Sciatic nerve (tissue), 2 donors: ENCODE measurements at places on chromosomes 13 and 19. TPM values are rescaled to one million over a fixed set of nuclear protein-coding genes. Genes with fewer than 3 reads are reported as not detected.

DNA sequence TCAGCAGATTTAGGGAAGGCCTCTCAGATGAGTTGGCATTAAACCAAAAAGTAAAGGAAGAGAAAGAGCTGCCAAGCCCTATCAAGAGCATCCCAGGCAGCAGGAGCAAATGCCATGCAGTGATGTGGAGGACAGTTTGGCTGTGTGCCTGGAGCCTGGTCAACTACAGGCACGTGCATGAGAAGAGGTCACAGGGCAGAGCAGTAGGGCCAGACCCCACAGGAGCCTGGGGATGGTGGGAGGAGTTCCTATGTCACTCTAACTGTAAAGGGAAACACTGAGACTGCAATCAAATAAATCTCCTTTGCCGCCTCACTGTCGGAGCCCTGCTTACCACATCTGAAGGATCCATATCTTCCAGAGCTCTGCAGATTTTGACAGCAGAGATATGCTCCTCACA is 240.5 kb downstream of the ENOX1 start:
- DNase-seq, result no peak

RHPN2 gene
- total RNA-seq, result 4.5 TPM

GRCh38 chr13:114064450-114065140 is 67.8 kb downstream of the RASA3 start:
- no peak for DNase-seq

GRCh38 chr13:61725806-61726205 is 310.2 kb upstream of the PCDH20 start:
- DNase-seq, result no peak

GRCh38 chr13:39379667-39380655 is 223.0 kb downstream of the LHFPL6 start:
- DNase-seq, result no peak

HTR2A gene
- total RNA-seq, result 0.09 TPM

- no peak for DNase-seq
Measured at GRCh38 chr13:20394506-20394905, 131.2 kb downstream of the CRYL1 start.

GRCh38 chr13:51644654-51645053 is 60.4 kb downstream of the WDFY2 start:
- no peak for DNase-seq

ZNF536 gene
- 43.2 TPM for total RNA-seq

DNA sequence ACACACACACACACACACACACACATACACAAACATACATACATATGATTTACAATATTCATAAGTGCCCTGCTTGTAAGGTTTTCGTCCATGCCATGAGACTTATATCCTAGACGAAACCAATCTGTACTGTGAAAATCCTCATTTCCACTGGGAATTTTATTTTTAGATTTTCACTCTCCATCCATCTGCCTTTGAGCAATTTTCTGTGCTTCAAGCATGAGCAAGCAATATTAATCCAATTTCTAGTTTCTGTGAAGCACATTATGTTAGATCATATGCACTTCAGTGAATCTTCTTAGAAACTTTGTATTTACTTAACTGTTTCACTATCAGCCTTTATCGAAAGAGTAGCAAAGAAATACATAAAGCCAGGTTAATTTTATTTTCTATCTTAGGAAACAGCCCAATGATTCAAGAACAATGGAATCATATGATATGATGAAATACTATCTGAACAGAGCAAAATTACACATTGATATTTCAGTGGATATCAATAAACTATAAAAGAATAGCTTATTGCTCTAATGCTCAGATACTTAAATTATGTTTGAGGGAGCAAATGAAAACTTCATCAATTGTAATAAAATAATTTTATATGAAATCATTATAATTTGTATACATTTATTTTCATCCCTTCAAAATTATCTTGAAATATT is 1100.7 kb upstream of the MIR17HG start:
- no peak for DNase-seq

NAPSA gene
- total RNA-seq, result 3.4 TPM

- DNase-seq, result no peak
Measured at GRCh38 chr13:54633456-54633855, 1604.8 kb downstream of the OLFM4 start.

- no peak for DNase-seq
Measured at GRCh38 chr19:51783372-51783771, 11.6 kb upstream of the FPR3 start.

- DNase-seq, result no peak
Measured at GRCh38 chr19:32658075-32658474, 16.9 kb downstream of the ANKRD27 start.

ABCC4 gene
- total RNA-seq, result 12.0 TPM

- no peak for DNase-seq
Measured at GRCh38 chr19:28313633-28314032, 899.3 kb downstream of the UQCRFS1 start.

DNA sequence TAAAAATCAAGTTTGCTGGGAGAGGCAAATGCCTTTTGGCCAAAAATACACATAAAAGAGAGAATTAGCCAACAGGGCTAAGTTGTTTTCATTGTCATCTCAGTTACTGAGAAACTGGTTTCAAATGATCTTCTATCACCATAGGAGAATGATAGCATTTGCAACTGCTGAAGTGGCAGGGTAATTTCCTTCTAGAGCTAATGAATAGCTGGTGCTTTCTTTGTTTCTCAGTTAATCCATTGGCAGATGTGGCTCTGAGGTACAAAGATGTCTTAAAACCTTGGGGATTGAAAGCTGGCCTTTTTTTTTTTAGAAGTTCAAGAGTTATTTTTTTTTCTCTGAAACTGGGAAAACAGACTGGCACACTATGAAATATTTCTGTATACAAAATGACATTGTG is 332.7 kb upstream of the KLF12 start:
- DNase-seq, result no peak

DNA sequence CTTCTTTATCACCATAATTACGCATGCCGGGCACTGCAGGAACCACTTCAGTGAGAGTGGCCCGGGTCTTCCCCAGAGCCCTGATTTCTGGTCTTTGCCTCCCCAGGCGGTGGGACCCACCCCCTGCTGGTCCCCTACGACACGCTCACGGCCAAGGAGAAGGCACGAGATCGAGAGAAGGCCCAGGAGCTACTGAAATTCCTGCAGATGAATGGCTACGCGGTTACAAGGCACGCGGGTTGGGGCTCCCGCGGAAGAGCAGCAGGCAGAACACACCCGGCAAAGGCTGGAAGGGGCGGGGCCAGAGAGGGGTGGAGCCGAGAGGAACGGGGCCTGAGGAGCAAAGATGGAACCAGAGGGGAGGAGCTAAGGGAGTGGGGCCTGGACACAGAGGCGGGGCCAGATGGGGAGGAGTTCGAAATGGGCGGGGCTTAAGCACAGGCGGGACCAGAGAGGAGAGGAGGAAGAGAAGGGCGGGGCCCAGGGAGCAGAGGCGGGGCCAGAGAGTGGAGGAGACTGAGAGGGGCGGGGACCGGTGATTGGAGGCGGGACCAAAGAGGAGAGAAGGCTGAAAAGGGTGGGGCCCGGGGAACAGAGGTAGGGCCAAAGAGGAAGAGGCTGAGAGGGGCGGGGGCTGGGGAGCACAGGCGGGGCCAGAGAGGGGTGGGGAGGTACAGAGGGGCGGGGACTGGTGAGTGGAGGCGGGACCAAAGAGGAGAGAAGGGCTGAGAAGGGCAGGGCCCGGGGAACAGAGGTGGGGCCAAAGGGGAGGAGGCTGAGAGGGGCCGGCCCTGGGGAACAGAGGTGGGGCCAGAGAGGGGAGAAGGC is 73.4 kb downstream of the RYR1 start:
- DNase-seq, result no peak

DNA sequence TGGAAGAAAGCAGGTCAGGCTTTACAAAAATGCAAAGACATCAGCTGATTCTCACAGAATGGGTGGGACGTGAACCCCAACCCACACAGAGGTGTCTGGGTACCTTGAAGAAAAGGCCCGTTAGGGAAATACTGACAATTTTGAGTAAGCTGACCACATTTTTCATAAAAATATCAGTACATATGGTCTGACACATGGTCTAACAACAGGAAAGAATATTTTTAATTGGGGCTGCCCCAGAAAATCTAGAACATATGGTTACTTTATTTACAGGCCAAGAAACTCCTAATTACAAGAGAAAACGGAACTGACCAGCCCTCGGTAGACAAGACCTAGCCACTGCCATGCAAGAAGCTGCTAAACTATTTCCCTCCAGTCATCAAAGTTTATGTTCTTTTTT is 48.7 kb upstream of the ITM2B start:
- DNase-seq, result no peak

RNF225 gene
- not detected for total RNA-seq

DNA sequence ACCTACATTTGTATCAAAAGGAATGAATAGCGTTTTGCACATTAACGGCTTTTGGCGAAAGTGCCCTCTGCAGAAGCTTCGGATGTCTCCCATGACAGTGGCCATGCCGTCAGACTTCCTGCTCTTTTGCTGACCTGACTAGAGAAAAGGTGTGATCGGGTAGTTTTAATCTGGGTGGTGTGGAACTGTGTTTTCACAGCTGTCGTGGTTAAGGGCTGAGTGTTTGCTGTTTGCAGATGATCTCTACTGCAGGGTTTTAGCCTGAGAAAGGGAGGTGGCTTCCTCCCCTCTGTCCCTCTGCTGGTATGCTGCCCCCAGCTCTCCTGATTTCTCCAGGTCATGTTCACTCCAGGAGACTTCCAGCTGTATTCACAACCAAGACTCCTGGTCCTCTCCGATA is 22.4 kb downstream of the ZNF71 start:
- DNase-seq, result no peak

DNA sequence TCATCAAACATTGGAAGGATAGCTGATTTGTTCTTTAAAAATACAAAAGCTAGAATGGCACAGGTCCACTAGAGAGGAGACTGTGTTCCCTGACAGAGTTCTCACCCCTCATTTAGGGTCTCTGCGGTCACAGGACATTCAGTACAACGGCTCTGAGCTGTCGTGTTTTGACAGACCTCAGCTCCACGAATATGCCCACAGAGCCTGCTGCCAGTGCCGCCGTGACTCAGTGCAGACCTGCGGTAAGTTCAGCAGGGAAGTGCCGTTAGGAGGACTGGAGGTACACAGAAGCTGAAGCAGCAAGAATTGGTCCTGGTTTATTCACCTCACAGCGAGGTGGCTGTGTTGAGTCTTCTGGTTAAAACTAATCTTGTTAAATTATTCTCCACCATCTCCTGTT is 90.0 kb downstream of the TNFRSF19 start:
- no peak for DNase-seq

DNA sequence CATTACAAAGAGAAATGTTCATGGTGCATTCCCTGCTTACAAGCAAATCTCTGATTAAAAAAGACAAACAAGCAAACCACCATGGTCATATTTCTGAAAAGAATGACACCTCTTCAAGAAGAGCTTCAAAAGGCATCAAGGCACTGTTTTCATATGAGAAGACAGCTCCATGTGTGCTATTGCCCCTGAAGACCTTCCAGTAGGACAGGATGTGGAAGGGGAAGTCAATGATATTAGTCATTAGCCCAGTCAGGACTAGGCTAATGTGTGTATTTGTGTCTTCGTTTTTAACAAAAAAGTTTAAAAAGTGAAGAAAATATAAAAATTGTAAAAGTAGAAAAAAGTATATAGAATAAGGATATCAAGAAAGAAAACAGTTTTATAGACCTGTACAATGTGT is 534.7 kb upstream of the ARGLU1 start:
- no peak for DNase-seq

VSTM1 gene
- total RNA-seq, result 0.76 TPM

TEX26 gene
- total RNA-seq, result 0.31 TPM

DNA sequence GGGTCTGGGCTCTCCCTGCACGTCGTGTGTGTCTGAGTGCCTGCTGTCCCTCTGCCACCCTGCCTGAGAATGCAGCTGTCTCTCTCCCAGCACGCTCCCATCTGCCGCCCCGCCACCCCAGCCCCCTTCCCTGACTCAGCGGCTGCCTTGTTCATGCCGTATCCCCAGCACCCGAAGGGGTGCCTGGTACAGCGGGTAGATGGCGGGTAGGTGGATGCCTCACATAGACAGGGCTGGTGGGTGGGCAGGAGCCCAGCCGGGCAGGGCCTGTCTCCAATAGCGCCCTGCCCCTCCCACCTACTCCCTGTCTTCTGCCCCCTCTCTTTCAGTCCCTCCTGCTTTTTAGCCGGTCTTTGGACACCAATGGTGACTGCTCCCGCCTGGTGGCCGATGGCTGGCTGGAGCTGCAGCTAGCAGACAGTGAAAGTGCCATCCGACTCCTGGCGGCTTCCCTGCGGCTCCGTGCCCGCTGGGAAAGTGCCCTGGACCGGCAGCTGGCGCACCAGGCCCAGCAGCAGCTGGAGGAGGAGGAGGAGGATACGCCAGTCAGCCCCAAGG is 30.3 kb downstream of the DHX34 start:
- no peak for DNase-seq

MIR17HG gene
- 6.4 TPM for total RNA-seq

- DNase-seq, result no peak
Measured at GRCh38 chr19:16582486-16583261, 10.5 kb upstream of the SLC35E1 start.

- no peak for DNase-seq
Measured at GRCh38 chr13:41401366-41401765, 56.0 kb upstream of the RGCC start.

GRCh38 chr19:29201855-29202254 is 11.1 kb downstream of the UQCRFS1 start:
- DNase-seq, result no peak

DNA sequence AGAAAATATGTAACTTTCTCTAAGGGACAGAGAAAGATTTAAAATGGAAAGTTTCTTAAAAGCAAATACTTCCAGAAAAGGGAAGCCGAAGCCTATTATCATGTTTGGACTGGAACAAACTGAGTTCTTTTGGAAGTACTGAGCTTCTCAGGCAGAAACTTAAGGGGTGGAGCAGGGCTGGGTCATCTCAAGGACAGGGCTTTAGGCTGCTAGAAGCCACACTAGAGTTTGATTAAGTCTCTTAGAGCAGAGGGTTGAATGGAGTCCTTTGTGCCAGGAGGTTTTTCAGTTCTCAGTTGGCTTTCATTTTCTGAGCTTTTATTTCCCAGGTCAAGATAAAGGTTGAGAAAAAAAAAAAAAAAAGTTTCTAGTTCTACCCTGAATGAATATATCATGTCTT is 432.7 kb downstream of the SLITRK5 start:
- no peak for DNase-seq

SMIM17 gene
- 0.85 TPM for total RNA-seq

SPIB gene
- 2.9 TPM for total RNA-seq

LRG1 gene
- 2.9 TPM for total RNA-seq
